NCI-H1048 (cell line): ENCODE measurements at places on chromosomes 12 and 14.

- no peak for DNase-seq
These were observed 1104.7 kb downstream of the SLC6A15 start for GRCh38 chr12:83807871-83808270.

- no peak for DNase-seq
These were observed 43.8 kb upstream of the YAF2 start for GRCh38 chr12:42281844-42282243.

GRCh38 chr14:22535916-22536315, 53.1 kb downstream of the DAD1 start:
- DNase-seq: no peak

- DNase-seq: no peak
These were observed 7.3 kb downstream of the BCL7A start for GRCh38 chr12:122028905-122029560.

- no peak for DNase-seq
These were observed 138.5 kb upstream of the SYT1 start for GRCh38 chr12:78725951-78726580.

DNA sequence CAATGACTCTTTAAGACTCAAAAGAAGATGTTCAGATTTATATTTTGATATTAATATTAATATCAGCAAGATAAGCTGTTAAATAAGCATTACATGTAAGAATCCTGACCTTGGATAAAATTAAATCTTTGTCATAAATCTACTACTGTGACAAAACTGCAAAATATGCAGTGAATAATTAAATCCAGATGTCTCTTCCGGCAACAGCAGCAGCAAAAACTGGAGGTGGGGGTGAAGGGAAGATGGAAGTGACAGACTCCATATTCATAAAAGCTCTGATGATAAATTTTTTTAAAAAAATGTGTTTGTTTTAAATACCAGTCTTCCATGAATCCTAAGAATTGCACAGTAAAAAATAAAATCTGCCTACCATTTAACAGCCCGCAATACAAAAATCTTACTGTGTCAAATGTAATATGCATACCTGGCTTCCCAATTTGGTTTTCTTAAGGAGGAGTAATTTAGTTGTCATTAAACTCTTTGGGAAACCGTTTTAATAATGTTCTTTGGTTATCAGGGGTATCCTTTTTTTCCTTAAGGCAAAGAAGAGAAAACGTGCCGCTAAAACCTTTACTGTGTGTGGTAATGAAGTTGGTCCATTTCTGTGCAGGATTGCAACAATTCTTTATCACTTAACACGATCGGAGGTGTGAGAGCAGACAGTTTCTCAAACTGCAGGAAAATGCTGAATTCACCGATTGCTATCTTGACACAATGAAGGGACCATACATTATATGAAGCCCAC, 478.2 kb downstream of the DIO2 start:
- no peak for DNase-seq

DNA sequence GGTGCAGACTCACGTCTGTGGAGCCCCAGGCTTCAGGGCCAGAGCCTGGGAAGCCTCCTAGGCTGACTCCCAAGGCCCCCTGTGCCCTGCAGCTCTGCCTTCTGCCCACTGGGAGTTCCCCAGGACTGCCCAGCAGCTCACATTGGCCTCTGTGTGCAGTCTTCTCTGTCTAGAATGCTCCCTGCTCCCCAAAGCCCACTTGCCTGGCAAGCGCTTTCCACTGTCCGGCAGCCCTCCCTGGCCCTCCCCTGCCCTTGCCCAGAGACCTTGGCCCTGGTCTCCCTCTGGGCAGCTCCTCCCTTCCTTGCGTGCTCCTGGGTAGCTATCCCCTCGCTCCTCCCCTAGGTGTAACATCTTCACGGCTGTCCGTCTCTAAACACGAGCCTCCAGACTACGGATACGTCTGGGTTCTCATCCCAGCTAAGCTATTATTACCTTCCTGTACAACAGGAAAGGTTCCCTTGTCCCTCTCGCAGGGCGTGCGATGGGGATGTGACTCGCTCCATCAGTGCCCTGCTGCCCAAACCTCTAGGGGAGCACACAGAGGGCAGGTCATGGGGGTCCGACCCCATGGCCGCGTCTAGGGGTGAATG, 325.5 kb upstream of the RTL1 start:
- DNase-seq: no peak

- no peak for DNase-seq
These were observed 17.1 kb downstream of the TMBIM4 start for GRCh38 chr12:66152732-66153131.
